Kidney epithelial cell (primary cell): ENCODE measurements at places on chromosomes 12 and 14.
A peak's percentile ranks its signal among the peaks of the same experiment; 100 is the strongest.

DNA sequence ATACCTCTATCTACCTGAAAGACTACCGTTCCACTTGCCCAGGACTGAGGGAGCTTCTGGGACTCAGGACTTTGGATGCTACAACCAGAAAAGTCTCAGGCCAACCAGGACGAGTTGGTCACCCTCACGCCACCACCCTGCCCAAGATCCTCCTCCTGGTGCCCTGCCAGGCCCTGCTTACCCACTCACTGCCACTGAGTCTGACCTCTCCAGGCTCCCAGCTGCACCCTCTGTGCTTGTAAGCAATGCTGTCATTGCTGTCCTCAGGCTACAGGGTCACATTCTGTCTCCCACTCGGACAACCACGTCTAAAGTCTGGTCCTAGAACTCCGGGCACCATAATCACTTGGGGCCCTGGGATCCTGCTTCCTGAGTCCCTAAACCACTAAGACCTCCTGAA is 9.2 kb downstream of the TTC7B start:
- DNase-seq: no peak

DNA sequence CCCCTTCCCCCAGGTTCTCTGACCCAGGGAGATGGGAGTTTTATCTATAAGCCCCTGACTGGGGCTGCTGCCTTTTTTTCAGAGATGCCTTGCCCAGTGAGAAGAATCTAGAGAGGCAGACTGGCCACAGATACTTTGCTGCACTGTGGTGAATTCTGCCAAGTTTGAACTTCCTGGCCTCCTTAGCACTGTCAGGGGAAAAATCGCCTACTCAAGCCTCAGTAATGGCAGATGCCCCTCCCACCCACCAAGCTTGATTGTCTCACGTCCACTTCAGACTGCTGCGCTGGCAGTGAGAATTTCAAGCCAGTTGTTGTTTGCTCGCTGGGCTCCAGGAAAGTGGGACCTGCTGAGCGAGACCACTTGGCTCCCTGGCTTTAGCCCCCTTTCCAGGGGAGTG is 31.7 kb downstream of the KLRK1 start:
- no peak for DNase-seq

DNA sequence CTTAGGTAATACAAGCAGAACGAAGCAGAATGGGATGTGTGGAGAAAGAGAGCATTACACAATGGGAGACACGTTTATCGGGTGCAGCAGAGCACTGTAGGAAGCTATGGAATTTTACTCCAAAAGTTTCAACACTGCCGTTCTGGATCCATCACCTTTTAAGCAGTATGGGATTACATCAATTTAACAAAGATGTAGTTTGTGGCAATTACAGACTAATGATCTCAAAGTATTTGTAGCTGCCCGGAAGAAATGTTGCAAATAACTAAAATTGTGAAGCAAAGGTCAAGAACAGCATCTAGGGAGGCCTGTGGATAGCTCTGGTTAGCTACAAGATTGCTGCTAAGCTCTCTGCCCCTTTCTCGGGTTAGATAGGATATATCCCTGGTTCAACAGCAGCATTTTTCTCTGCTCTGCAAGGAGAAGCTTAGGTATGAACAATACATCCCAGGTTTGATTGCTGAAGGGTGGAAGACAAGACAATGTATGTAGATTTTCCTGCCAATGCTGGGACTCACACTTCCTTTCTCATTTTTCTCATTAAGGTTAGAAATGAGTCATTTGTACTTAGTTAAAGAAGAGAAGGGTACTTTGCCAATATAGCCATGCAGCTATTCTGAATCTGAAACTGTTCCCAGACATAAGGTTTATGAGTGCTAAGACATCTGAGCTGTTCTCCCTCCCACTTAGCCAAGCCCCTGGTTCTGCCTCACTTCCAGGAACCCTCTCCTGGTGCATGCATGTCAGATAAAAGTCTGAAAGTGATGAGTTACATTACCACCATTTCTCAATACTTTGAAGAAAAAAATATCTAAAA is 75.0 kb upstream of the HIF1A start:
- no peak for DNase-seq

GRCh38 chr12:13148485-13148847 is 45.0 kb upstream of the GSG1 start:
- DNase-seq: no peak

DNA sequence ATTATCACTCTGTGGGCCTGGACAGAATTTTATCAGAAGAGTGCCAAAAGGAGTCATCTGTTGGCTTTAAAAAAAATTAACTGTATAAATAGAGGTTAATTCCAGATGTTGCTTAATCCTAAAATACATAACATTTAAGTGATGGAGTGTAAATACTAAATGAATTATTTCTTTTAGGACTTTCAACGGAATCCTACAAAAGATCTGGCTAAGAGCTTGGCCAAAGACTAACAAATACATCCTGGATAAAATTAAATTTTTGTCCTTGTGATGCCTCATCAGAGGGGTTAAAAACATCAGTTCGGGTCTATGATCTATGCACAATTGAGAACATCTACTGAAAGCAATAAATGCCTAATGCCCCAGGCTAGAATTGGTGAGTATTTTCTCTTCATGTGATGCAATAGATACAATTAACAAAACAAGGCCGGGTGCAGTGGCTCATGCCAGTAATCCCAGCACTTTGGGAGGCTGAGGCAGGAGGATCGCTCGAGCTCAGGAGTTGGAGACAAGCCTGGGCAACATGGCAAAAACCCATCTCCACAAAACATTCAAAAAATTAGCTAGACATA is 49.8 kb upstream of the RAP1B start:
- no peak for DNase-seq

GRCh38 chr14:20692116-20692751 is 3.7 kb downstream of the ANG start:
- no peak for DNase-seq

- no peak for DNase-seq
These were observed 12.5 kb upstream of the GLIPR1L2 start for GRCh38 chr12:75378354-75378753.

DNA sequence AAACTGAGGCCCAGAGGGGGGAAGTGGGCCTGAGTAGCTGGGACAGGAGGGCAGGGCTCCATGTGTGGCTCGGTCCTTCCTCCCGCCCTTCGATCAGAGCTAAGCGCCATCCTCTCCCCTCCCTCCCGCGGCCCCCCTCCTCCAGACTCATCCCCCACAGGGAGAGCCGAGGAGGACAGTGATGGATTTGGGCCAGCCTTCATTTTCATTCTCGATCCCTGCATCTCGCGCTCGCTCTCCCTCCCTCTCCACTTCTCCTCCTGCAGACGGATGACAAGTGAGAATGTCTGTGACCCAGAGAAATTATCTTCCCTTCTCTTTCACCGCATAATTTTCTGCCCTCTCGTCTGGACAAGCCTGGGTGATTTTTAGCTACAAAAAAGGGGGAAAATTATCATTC is 183.3 kb downstream of the RBM19 start:
- DNase-seq: no peak

GRCh38 chr14:55116246-55117030 is 12.6 kb upstream of the LGALS3 start:
- no peak for DNase-seq

DNA sequence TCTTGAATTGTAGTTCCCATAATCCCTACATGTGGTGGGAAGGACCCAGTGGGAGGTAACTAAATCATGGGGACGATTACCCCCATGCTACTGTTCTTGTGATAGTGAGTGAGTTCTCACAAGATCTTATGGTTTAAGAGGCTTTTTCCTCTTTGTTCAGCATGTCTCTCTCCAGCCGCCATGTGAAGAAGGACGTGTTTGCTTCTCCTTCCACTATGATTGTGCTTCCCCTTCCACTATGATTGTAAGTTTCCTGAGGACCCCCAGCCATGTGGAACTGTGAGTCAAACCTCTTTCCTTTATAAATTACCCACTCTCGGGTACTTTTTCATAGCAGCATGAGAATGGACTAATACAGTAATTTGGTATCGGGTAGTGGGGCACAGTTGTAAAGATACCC is 97.3 kb downstream of the PPP1R12A start:
- no peak for DNase-seq

GRCh38 chr12:61023231-61023630 is 1237.0 kb upstream of the USP15 start:
- no peak for DNase-seq

- peak; percentile 96 for DNase-seq
These were observed 316.4 kb downstream of the ZFP36L1 start for GRCh38 chr14:68476212-68477109.

DNA sequence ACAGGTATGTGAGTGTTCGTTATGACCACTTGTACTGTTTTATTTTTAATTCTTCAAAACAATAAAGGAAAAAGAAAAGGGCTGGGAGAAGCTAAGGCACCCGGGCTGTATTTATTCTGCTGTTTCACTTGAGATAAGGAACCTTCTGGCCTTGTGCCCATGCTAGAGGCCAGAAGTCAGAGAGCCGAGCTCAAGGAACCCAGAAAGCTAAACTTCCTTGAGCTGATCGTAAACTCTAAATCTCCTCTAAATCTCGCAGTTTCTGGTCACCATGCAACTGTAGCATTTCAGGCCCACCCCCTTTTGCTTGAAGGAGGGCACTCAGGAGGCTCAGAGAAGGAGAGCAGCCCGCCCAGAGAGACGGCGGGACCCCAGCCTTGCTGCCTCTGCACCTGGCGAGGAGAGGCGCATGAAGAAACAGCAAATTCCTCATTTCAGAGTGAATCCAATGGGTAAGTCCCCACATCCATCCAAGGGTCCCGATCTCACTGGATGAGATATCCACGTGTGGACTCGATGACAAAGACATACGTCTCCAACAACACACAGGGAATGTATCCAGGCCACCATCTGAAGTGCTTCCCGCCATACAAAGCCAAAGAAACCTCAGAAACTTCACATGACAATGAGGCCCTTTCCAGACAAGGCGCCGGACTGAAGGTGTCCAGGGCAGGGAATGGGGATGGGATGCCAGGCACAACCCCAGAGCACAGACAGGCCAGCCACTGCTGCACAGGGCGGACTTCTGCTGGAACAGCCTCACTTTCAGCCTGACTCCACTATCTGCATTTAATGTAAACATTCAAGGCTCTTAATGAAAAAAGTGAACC is 14.6 kb downstream of the CCDC88C start:
- DNase-seq: no peak

DNA sequence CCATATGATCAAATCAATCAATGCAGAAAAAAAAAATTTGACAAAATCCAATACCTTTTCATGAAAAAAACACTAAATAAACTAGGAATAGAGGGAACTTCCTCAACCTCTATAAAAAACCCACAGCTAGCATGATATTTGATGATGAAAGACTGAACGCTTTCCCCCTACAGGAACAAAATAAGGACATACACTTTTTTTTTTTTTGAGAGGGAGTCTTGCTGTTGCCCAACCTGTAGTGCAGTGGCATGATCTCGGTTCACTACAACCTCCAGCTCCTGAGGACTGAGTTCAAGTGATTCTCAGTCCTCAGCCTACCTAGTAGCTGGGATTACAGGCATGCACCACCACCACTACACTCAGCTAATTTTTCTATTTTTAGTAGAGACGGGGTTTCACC is 17.9 kb upstream of the CAMKK2 start:
- DNase-seq: no peak

GRCh38 chr12:99147130-99147529 is 500.4 kb upstream of the GARIN6 start:
- no peak for DNase-seq

- no peak for DNase-seq
These were observed 9.9 kb downstream of the GPHB5 start for GRCh38 chr14:63308723-63309317.

DNA sequence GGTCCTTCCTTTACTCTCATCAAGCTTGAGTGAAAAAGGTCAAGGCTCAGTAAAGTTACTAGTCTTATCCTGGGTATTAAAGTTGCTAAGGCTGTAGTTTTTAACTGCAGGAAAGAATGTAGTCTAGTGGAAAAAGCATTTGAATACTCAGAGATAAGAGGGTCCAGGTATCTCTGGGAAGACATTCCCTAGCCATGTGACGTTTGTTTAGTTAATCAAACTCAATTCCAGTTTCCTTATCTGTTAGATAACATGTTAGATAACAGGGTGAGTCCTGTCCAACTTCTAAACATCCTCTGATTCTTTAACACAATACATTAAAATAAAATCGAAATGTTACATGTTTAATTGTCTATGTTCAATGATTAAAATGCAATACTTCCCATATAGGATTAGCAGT is 720.7 kb upstream of the LMO3 start:
- no peak for DNase-seq

DNA sequence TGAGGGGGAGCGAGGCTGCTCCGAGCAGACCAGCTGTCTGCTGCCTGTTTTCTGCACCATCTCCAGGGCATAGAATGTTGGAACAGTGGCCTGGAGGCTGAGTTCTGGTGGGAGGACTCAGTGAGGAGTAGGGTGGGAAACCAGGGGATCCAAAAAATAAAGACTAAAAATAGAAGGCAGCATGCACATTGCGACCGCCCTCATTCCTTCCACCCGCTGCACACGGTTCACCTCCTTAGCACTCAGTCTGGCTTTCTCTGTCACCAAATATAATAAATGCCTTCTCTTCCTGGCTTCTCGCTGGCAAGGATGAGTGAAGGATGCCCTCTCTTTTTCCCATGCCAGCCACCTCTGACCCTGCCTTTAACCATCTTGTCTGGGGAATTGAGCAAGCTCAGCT is 146.2 kb downstream of the AACS start:
- no peak for DNase-seq

DNA sequence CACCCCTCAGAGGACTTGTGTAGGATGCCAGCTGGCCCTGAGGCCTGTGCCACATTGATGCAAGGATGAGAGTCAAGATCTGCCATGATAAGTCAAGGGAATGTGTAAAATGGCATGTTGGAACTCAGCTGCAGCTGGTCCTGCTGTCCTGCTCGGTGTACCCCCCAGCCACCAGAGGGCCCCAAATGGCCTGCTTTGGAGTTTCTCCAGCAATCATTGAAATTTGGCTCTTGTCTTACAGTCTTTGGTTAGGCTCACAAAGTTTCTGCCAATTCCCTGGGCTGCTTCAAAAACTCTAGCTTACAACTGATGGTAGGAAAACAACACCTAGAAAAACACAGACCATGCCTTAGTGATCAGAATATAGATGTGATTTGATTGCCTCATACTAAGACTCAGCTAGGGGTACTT is 76.8 kb downstream of the HSD17B6 start:
- DNase-seq: no peak

GRCh38 chr14:23389396-23389795 is 12.6 kb downstream of the CMTM5 start:
- no peak for DNase-seq

DNA sequence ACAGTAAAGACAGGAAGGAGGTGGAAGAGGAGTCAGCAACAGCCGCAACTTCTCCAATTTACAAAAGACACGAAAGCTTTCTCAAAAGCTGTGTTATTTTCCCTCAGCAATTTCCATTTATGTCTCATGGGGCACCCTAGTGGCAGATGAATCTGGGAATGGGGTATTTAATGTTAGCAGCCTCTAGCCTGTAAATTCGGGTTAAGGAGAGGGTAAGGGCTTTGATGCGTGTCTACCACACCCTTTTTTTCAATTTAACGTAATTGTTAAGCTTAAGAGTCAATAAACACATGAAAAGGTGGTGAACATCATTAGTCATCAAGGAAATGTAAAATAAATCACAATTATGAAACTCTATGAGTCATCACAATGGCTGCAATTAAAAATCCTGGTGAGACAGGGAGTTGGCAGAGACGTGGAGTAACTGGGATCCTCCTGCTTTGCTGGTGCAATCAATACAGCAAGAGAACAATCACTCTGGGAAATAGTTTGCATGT is 986.4 kb downstream of the AACS start:
- no peak for DNase-seq

GRCh38 chr12:108609537-108610335 is 11.9 kb upstream of the TMEM119 start:
- DNase-seq: no peak
